ENCODE measurements at places on chromosomes 4 and X. TPM values are rescaled to one million over a fixed set of nuclear protein-coding genes. Genes with fewer than 3 reads are reported as not detected.

DNA sequence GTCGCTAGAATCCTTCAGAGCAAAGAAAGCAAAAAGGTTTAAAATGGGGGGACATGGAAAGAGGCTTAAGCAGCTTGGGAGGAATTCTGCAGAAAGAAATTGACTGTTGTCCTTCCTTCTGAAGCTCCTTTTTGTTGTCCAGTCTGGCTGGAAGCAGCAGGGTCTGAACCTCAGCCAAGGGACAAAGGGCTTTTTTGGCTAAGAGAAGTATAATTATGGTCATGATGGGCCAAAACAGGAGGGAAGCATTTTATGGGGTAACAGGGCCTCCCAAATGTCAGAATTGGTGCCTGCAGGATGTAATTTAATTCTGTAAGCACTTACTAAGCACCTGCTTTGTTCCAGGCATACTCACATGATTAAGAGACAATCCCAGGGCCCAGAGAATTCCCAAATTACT is 74.2 kb upstream of the CPEB2 start:
- no peaks in the 10 kb centered on the region for H3K27me3 ChIP-seq
- no peaks in the 10 kb centered on the region for H3K36me3 ChIP-seq
- no peak overlapping the region for H3K27ac ChIP-seq
- no peak overlapping the region for H3K4me3 ChIP-seq
- no peaks in the 10 kb centered on the region for H3K4me1 ChIP-seq

GRCh38 chrX:40098264-40099054 is 701 bp upstream of the BCOR start:
- H3K27me3 ChIP-seq: no peaks in the 10 kb centered on the region
- peaks cover 14% of the 10 kb centered on the region for H3K4me1 ChIP-seq
- H3K36me3 ChIP-seq: no peaks in the 10 kb centered on the region

GRCh38 chr4:88333741-88334405 is 44.8 kb upstream of the HERC6 start:
- DNase-seq: no peak
- no peaks in the 10 kb centered on the region for H3K4me1 ChIP-seq
- H3K36me3 ChIP-seq: no peaks in the 10 kb centered on the region
- no peaks in the 10 kb centered on the region for H3K27me3 ChIP-seq

DNA sequence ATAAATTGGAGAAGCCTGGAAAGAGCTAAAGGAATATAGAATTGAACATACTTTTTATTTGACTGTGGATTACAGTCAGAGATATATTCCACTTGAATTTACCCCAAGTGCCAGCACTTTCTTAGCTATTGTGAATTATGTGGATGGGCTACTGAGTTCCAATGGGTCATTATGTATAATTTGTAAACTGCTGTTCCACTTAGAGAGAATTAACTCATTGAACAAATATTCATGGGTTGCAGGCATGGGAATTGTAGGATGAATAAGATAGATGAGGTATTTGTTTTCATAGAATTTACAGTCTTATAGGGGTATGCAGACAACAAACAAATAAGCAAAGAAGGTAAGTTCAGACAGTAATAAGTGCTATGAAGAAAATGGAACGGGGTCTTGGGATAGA is 195.7 kb downstream of the SHROOM3 start:
- H3K4me1 ChIP-seq: no peaks in the 10 kb centered on the region
- H3K36me3 ChIP-seq: no peaks in the 10 kb centered on the region
- no peak overlapping the region for H3K4me3 ChIP-seq
- no peaks in the 10 kb centered on the region for H3K27me3 ChIP-seq
- no peak overlapping the region for H3K27ac ChIP-seq

GLRA3 gene
- not detected for total RNA-seq

GRCh38 chr4:186722796-186723291 is 812 bp downstream of the FAT1 start:
- no peak overlapping the region for H3K4me3 ChIP-seq
- H3K27me3 ChIP-seq: no peaks in the 10 kb centered on the region
- no peak overlapping the region for H3K27ac ChIP-seq

TECRL gene
- not detected for total RNA-seq

MAGEA4 gene
- total RNA-seq: not detected

GRCh38 chr4:39450618-39451017 is 8.1 kb downstream of the RPL9 start:
- H3K4me1 ChIP-seq: peaks cover 10% of the 10 kb centered on the region
- no peak overlapping the region for H3K27ac ChIP-seq
- no peak for DNase-seq
- no peaks in the 10 kb centered on the region for H3K27me3 ChIP-seq
- H3K36me3 ChIP-seq: peaks cover 38% of the 10 kb centered on the region

DNA sequence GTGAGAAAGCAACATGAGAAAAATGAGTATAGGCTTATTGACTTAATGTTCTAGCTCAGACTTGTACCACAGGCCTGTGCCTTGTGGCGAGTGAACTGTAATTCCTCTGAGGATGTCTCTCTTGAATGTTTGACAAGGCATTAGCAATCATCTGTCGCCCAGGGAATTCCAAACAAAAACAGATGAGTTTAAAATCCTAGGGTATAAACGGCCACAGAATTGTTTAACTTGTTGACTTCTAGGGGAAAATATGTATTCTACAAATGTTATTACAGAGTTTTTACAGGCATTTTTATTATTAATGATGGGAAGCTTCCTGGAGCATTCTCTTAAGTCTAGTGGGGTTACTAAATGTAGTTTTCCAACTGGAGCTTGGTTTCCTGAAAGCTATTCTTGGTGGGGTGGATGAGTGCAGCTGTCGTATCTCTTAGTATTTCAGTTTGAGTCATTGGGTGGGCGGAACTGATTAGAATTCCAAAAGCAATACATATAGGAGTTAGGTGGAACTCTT is 40.6 kb downstream of the ARHGAP10 start:
- no peak overlapping the region for H3K4me3 ChIP-seq
- no peak overlapping the region for H3K27ac ChIP-seq
- DNase-seq: no peak
- H3K27me3 ChIP-seq: no peaks in the 10 kb centered on the region

STK26 gene
- 38.1 TPM for total RNA-seq

DNA sequence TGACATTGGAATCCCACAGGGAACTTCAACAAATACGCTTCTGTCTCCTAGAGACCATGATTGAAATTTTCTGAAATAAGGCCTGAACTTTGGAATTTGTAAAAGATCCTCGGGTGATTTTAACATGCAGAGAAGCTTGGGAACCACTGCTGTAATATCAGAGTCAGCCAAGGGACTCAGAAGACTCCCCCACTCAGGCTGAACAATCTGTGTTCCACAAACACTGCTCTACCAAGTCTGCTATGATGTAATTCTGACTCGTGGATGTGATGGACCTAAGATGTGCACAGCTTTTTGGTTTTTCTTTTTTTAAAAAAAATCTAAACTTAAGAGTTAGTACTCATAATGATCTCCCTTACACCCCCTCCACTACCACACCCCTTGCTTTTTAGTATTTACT is 26.0 kb downstream of the LRP2BP start:
- H3K4me3 ChIP-seq: no peak overlapping the region
- DNase-seq: no peak

DNA sequence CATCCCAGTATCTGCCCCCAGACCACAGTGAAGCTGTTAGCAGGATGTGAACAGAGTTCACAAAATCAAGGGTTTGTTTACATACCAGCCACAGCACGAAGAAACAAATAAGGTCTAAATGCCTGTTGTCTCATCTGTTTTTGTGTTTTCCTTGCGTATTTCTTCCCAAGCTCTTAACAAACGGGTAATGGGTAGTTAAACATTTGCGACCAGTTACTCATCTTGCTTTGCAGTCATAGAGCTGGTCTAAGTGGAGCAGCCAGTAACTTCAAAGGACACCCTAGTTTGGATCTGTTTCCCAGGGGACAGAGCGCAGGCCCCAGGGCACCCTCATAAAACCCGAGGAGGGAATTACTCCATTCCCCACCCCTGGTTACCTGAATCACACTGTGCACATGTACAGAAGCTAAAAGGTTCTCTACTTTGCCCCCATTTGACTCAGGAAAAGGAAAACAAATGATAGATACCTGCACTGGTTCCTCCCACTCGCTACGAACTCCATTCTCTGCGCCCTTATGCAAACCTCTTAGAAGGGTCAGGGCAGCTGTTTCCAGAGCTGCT is 68.8 kb downstream of the MAML3 start:
- no peaks in the 10 kb centered on the region for H3K36me3 ChIP-seq
- no peak overlapping the region for H3K4me3 ChIP-seq
- H3K27me3 ChIP-seq: no peaks in the 10 kb centered on the region
- no peaks in the 10 kb centered on the region for H3K4me1 ChIP-seq

DNA sequence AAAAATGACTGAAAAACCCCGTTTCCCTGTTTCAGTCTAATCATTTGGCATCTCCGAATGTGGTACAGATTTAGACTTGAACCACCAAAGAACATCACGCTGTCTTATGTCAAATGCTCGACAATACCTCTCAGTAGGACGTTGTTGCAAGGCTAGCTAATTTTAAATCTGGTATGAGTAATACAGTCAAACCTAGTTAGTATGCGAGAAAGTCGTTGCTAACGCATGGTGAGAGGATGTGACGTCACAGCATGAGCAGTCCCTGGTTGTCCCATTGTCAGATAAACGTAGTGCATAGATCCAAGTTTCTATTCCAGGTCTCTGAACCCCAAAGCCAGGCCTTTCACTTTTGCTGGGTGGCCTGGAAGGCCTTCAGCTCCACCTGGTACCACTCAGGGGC is 44.7 kb downstream of the SETD7 start:
- DNase-seq: no peak
- peaks cover 15% of the 10 kb centered on the region for H3K36me3 ChIP-seq
- H3K4me3 ChIP-seq: no peak overlapping the region
- H3K27ac ChIP-seq: no peak overlapping the region

TRIM75 gene
- total RNA-seq: not detected

DNA sequence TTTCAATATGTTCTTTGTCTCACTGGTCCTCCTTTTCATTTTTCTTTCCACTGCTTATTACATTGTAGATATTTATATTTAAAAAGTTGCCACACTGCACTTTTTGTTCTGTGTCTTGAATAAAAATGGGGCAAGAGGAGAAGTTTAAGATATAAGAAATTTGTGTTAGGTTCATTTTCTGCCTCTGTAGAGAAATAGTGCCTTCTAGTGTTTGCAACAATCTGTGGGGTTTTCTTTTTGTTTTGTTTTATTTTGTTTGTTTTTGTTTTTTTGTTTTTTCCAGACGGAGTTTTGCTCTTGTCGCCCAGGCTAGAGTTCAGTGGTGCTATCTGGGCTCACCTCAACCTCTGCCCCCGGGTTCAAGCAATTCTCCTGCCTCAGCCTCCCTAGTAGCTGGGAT is 20.1 kb upstream of the SMIM14 start:
- no peak overlapping the region for H3K27ac ChIP-seq
- H3K27me3 ChIP-seq: no peaks in the 10 kb centered on the region
- DNase-seq: no peak
- no peaks in the 10 kb centered on the region for H3K36me3 ChIP-seq

- H3K4me1 ChIP-seq: peaks cover 40% of the 10 kb centered on the region
- H3K4me3 ChIP-seq: peak overlapping the region; percentile 87
- peak overlapping the region; percentile 92 for H3K27ac ChIP-seq
- no peak for DNase-seq
- H3K27me3 ChIP-seq: no peaks in the 10 kb centered on the region
- no peaks in the 10 kb centered on the region for H3K36me3 ChIP-seq
Measured at GRCh38 chr4:113760795-113761619, 531 bp downstream of the CAMK2D start.

DNA sequence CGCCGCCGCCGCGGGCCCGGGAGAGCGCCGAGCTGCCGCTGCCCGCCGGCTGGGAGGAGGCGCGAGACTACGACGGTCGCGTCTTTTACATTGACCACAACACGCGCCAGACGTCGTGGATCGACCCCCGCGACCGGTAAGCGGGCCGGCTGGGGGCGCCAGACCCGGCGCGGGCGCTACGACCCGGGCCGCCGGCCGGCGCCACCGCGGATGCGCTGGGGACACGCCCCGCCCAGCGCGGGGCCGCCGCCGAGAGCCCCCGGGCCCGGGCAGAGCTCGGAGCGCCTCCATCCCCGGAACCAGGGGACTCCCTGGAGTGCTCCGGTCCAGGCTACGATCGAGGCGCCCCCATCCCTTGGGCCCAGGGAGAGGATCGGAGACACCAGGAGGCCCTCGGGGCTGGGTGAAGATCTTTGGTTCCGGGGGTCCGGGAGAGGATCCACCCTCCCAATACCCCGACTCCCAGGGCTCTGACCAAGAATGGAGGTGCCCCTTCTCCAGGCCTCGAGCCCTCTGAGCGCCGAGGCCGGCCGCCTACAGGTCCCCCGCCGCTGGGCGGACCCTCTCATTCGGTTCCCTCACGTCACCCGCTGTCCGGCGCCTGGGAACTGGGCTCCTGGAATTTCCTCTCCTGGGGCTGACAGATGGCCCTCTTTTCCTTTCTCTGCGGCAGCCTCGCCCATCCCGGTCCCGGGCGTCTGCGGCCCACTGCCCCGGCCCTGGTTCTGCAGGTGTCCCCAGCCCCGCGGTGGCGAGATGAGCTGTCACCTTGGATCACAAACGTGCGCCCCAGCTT is 48.8 kb downstream of the CLDN34 start:
- no peak overlapping the region for H3K27ac ChIP-seq
- no peak overlapping the region for H3K4me3 ChIP-seq
- no peak for DNase-seq
- peaks cover 31% of the 10 kb centered on the region for H3K4me1 ChIP-seq

GRCh38 chr4:120971884-120972283 is 49.4 kb upstream of the PRDM5 start:
- no peak for DNase-seq
- H3K4me1 ChIP-seq: no peaks in the 10 kb centered on the region
- no peak overlapping the region for H3K27ac ChIP-seq
- H3K36me3 ChIP-seq: no peaks in the 10 kb centered on the region
- no peak overlapping the region for H3K4me3 ChIP-seq

DNA sequence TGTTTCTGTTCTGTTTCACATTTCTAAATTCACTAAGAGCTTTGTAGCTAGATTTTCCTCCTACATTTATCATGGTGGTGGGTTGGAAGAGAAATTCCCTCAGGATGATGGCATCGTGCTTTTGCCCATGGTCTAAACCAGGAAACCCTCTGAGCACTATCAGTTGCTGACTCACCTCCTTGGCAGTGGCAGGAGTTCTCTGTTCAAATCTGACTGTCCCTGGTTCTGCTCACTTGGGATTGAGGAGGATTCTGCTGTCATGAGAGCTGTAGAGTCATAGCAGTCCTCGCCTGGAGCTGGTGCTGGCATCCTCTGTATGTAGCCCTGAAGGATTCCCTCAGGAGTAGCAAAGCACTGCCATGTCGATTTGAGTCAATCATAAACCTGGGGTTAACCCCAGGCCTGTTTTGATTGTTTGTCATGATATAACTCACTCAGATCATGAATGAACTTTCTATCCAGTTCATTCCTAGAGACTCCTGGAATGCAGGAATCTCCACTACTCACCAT is 9.4 kb downstream of the TEX13A start:
- H3K4me3 ChIP-seq: no peak overlapping the region
- no peaks in the 10 kb centered on the region for H3K4me1 ChIP-seq
- DNase-seq: no peak
- no peaks in the 10 kb centered on the region for H3K27me3 ChIP-seq

- H3K36me3 ChIP-seq: no peaks in the 10 kb centered on the region
- no peak overlapping the region for H3K27ac ChIP-seq
- DNase-seq: peak; percentile 42
- no peaks in the 10 kb centered on the region for H3K4me1 ChIP-seq
Measured at GRCh38 chr4:107736924-107737448, 17.0 kb upstream of the PAPSS1 start.

GRCh38 chrX:19805046-19805690 is 82.2 kb downstream of the SH3KBP1 start:
- H3K27ac ChIP-seq: peak overlapping the region; percentile 41
- H3K27me3 ChIP-seq: no peaks in the 10 kb centered on the region
- H3K4me1 ChIP-seq: peaks cover 71% of the 10 kb centered on the region
- no peak for DNase-seq
- H3K4me3 ChIP-seq: peak overlapping the region; percentile 24
- H3K36me3 ChIP-seq: no peaks in the 10 kb centered on the region

FRMPD3 gene
- not detected for total RNA-seq

GRCh38 chrX:134855751-134856150 is 135.0 kb upstream of the SMIM10 start:
- no peaks in the 10 kb centered on the region for H3K27me3 ChIP-seq
- no peak for DNase-seq
- no peak overlapping the region for H3K4me3 ChIP-seq
- H3K36me3 ChIP-seq: no peaks in the 10 kb centered on the region

Data from CD4-positive, alpha-beta memory T cell (primary cell).